ENCODE measurements at places on chromosomes 16 and 17.

- no peak for DNase-seq
Observed at GRCh38 chr16:85607796-85608514, 5.2 kb upstream of the GSE1 start.

- DNase-seq, result no peak
Observed at GRCh38 chr17:37815536-37815935, 70.7 kb upstream of the HNF1B start.

GRCh38 chr16:56305956-56306565, 114.8 kb downstream of the GNAO1 start:
- DNase-seq, result no peak

DNA sequence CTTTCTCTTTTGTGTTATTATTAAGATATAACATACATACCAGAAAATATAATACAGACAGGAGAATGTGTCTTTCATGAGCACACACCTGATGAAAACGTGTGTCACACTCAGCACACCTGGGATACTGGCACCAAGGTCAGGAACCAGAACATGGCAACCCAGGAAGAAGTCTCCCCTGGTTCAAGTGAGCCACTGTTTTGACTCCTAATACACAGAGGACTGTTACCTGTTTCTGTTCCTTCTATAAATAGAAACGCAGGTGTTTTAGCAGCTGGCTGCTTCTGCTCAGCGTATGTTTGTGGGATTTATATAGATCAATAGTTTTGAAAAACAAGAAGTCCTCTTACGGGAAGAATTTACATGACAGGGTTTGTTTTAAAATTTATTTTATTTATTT, 3.5 kb downstream of the SEC14L1 start:
- DNase-seq, result no peak

GRCh38 chr17:13650096-13650675, 48.5 kb upstream of the HS3ST3A1 start:
- DNase-seq, result no peak

GRCh38 chr16:85730186-85730465, 20.8 kb downstream of the C16orf74 start:
- no peak for DNase-seq

DNA sequence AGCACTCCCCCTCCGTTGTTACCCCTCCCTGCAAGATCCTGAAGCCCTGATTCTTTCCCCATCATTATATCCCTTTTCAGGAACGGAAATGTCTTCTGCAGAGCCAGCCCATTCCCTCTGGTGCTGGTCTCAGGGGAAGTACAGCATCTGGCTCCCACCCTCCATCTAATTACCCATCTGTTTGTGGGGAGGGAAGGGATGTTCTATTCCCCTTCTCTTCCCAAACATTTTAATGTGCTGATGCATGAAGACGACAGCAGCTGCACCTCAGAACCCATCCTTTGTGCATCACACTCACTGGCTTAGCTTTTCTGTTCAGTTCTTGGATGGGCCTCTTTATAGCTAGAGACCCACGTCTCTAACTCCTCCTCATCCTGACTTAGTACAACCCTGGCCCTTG, 367.2 kb downstream of the CDH13 start:
- DNase-seq, result no peak

GRCh38 chr17:7292729-7293128, 1.7 kb downstream of the YBX2 start:
- DNase-seq, result no peak

GRCh38 chr17:48413613-48414405, 16.2 kb downstream of the SKAP1 start:
- no peak for DNase-seq

GRCh38 chr17:47239967-47240651, 13.5 kb upstream of the ITGB3 start:
- DNase-seq, result peak; percentile 98

DNA sequence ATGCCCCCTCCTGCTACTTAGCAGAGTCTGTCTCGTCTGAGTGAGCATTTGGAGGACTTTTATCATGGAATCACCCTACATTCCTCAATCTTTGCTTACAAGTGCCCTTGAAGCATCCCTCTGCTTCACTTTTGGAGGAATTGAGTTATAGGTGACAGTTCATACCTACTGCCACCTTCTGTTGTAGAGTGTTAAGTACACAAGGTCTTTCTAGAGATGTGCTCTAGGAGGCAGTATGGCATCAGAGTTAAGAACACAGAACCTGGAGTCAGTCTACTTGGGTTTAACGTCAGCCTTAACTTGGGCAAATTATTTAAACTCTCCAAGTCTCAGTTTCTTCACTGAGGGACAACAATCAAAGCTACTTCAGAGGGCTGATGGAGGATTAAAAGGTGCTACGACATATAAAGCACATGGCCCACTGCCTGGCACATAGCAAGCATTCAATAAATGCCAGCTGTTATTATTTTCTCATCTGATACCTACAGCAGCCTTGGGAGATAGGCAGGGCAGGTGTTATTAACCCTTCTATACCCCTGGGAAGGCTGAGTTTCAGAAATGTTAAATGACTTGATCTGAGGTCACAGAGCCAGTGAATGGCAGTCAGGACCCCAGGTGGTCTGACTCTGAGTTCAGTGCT, 62.2 kb downstream of the UTP18 start:
- DNase-seq, result peak; percentile 75

- no peak for DNase-seq
Observed at GRCh38 chr16:68022278-68022727, 729 bp downstream of the DDX28 start.

DNA sequence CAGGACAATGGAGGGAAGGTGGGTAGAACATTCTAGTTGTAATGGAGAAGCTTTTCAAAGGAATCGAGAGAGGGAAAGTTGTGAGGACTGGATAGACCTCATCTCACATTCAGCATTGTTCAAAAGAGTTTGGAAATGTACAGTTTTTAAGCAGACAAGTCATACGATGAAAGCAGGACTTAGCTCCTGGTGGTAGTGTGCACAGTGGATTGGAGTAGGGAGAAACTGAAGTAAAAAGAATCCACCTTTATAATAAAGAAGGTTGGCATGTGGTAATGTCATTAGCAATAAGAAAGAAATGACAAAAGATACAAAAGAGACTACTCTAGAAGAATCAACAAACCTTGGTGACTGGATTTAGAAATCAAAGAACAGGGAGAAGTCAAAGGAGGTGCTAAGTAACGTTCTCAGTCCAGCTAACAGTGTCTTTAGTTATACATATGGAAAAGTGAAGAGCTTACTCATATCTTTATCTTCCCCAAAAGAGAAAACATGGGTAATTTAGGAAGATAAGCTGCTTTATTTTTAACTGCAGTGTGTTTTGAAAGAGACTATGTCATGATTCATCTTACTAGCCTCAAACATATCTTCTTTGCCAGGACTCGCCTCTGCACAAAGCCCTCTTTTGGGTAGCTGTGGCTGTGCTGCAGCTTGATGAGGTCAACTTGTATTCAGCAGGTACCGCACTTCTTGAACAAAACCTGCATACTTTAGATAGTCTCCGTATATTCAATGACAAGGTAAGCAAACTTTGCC, 18.7 kb upstream of the EVI2A start:
- peak; percentile 65 for DNase-seq

DNA sequence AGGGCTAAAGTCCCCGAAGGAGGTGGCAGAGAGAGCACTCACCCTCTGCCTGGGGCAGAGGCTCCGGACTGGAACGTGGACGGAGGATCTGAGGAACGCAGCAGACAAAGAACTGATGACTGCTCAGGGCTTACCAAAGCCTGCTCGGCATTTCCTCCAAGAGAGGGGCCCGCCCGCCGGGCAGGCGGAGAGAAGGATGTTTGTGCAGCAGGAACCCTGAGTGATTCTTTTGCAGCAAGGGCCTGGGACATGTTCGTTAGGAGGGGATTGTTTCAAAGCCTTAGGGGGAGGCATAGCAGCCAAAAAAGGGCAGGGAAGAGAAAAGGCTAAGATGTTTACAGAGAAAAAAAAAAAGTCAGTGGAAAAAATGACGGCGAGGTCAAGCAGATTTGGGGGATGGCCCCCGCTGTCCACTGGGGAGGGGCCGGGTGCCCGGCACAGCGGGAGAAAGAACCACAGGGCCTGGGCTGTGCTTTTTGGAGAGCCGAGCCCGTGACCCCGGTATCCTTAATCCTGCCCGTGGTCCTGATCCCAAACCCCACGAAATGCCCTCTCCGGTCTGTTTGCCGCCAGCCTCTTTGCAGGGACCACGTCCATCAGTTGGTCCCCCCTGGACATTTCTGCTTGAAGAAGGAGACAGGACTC, 129.3 kb downstream of the NTN1 start:
- no peak for DNase-seq

- DNase-seq, result no peak
Observed at GRCh38 chr16:29117631-29118030, 132.8 kb downstream of the LAT start.

- DNase-seq, result no peak
Observed at GRCh38 chr17:40687106-40687505, 16.4 kb downstream of the KRT24 start.

GRCh38 chr16:56789360-56789759, 59.4 kb downstream of the NUP93 start:
- DNase-seq, result peak; percentile 62

DNA sequence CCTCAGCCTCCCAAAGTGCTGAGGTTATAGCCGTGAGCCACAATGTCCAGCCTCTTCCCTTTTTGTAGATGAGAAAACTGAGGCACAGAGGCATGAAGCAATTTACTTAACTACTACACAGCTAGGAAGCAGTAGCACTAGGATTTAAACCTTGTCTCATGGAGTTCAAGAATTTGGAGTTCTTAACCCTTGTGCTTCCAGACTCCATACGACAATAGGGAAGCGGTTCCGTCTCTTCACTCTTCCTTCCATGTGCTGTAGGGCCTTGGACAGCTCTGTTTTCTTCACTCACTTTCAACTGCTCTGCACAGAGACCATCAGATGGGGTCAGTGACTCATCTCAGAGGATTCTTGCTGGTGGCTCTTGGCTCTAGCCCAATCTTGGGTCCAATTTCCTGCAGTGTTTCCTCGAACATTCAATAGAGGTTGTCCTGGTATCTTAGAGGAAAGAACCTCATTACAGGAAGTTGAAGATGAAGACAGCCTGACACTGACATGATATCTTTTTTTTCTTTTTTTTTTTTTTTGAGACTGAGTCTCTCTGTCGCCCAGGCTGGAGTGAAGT, 19.3 kb downstream of the ITGAL start:
- peak; percentile 87 for DNase-seq

- DNase-seq, result peak; percentile 59
Observed at GRCh38 chr16:392450-393030, 4.5 kb upstream of the NME4 start.

DNA sequence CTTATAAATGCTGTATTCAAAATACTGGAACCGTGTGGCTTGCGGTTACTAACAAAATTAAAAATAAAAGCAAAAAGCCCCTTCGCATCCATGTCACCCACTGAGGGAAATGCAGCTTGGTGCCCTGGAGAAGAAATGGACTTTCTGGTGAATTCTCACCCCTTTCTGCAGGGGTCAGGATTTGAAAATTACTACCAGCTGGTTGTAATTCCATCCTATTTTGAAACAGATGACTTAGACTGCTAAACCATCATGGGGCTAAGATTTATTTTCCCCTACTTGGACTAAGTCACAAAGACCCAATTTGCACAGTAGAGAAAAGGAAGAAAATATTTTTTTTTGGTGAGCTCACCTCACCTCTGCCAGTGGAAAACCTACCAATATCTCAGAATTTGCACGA, 111.4 kb upstream of the MYOCD start:
- no peak for DNase-seq

DNA sequence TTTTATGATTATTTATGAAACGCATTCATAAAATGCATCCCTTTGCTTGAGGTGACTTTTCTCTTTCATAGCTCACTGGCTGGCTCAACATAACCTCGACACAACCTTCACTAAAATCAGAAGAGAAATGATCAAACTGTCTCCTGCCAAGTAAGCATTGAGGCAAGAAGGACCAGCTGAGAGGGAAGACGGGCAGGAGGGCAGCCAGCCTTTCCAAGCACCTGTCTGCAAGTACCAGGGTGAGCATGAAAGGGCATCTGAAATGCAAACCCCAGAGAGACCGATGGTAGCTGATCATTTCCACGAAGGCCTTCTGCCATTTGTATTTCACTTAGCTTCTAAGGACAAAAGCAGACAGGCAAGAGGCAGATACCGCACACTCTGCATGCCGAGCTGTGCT, 52.1 kb upstream of the RPH3AL start:
- DNase-seq, result no peak

- no peak for DNase-seq
Observed at GRCh38 chr17:34511265-34511664, 68.1 kb upstream of the TMEM132E start.

- DNase-seq, result peak; percentile 66
Observed at GRCh38 chr17:75849724-75850123, 5.4 kb downstream of the WBP2 start.

DNA sequence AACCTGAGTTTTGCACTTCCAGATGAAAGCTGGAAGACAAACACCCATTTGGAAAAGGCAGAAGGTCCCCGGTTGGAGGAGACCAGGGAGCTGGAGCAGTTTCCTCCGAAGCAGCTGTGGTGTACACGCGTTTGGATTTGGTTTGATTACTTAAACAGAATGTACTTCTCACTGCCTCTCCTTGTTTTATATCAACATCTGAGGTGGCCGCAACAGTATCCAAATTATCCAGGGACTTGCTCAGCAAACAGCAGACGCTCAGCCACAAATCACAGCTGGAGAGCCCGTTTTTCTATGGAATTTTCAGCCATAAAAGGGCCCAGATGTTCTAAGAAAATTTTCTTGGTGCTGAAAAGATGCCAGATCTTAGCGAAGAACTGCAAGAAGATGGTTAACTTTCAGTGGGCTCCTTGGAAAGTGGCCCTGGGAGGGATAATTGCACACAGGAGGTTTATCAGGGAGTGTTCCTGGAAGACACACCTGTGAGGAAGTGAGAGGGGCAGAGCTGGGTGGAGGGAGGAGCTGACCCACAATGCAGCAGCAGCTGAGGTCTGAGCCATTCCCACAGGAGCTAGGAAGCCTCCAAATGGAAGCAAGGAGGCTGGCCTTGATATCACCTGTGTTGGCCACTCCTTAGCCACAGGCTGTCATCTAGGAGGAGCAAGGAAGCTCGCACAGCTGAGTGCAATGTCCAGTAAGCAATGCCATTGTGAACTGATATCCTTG, 28.9 kb upstream of the CDH5 start:
- DNase-seq, result no peak

- no peak for DNase-seq
Observed at GRCh38 chr17:82846061-82846691, 6.4 kb upstream of the ZNF750 start.

DNA sequence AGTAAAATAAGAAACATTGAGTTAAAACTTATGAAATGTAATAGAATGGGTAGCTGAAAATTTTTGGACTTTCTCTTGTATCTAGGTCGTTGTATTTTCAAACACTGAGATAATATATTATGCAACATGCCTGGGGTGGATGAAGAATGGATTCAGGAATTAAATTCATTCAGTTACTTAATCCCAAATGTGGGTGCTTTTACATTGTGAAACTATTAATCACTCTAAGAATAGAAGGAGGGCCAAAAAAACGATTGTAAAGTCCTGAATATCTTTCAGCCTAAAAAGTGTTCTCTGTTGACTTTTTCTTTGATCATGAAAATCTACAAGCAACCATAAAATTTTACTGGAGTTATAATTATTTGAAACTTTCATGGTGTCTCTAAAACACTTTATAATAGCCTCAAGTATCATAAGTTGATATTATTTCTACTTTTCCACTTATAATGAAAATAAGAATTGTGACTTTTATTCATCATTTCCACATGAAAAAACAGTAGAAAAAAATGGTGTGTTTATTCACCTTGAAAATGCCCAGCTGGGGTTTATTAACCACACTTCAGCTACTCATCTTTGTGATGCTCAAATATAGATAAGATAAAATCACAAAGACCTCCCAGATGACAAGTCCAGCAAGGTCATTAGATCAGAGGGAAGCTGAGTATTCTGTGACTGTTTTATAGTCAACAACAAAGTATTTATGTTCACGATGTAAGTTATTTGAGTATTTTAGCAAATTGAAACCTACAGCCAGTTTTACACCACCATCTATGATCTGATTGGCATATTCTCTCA, 619.9 kb upstream of the SOX9 start:
- DNase-seq, result no peak

Measured in hematopoietic multipotent progenitor cell treated with erythropoietin and hydrocortisone succinate and interleukin-3 and kit ligand, for 8 days (in vitro differentiated cells).